H1 (cell line): ENCODE measurements at places on chromosomes 11 and 22.

DNA sequence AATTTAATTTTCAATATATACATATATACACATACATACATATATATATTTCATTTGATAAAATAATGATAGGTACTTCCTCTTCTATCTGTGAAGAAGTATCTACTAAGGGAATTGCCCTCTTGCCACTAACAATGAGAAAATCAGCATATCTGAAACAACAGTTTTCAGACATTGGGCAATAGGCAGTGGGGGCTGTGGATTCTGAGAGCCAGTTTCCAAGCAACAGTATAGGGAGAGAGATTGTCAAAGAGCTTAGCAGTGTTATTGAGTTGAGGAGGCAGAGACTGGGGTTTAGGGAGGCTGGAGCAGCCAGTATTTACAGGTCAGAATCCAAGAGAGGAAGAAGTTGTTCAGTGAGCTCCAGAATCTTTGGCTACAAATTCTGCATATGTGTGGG is 119.3 kb downstream of the ARFGAP2 start:
- no peak for DNase-seq
- H3K4me1 ChIP-seq: peaks cover 9% of the 10 kb centered on the region
- no peaks in the 10 kb centered on the region for H3K36me3 ChIP-seq
- H3K27ac ChIP-seq: no peak overlapping the region
- H3K27me3 ChIP-seq: no peaks in the 10 kb centered on the region

- H3K4me3 ChIP-seq: peak overlapping the region; percentile 86
- no peaks in the 10 kb centered on the region for H3K27me3 ChIP-seq
- peak; percentile 50 for DNase-seq
- H3K27ac ChIP-seq: peak overlapping the region; percentile 42; the same call in 1 of the 2 replicates
Observed at GRCh38 chr11:206526-207207, 532 bp downstream of the BET1L start.

DNA sequence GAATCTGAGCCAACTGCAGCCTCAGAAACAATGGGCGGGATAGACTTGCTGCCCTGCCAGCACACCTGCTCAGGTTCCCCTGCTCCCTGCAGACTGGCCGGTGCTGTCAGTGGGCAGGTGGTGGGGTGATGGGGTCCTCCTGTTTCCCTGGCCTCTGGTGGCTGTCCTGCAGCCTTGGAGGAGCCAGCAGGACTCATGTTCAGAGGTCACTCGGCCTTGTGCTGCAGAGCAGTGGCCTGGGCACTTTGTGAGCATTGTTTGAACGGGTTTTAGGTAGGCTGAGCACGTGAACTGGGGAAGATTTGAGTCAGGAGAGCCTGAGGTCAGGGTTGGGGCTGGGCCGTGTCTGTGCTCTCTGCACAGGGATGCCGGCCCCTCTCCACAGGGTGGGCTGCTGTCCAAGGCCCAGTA is 17.6 kb downstream of the PPIL2 start:
- DNase-seq: no peak
- peaks cover 2% of the 10 kb centered on the region; the same call in 1 of the 2 replicates for H3K36me3 ChIP-seq
- no peak overlapping the region for H3K4me3 ChIP-seq
- H3K4me1 ChIP-seq: no peaks in the 10 kb centered on the region
- H3K27ac ChIP-seq: no peak overlapping the region

DNA sequence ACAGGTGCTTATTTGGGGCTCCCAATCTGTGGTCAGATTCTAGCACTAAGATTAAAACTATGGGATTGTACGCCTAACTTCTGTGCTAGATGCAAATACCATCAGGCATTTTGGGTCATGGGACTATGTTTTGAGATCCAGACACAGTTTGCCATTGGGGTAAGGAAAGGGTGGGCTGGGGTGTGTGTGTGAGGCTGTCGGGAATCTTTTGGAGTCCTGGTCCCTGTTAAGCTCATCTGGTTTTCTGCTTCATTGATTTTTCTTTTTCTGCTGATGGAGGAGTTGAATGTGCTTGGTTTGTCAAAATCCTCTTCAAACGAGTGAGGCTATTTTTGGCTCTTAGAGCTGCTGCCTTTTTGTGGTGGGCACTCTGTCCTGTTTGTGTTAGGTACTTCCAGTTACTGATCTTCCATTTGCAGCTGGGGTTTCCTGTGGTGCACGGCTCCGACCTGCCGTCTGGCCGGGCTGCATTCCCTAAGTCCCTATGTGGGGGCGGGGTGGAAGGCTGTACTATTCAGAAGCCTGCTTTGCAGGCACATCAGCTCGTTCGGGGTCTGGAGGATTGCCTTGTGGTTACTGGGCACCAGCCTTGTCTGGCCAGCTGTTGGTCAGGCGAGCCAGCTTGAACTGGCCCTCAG is 2.9 kb downstream of the BCR start:
- H3K4me3 ChIP-seq: peak overlapping the region; percentile 65
- 0 out of 2 replicates have a peak, but pooled peaks cover 6% of the 10 kb centered on the region for H3K27me3 ChIP-seq
- peaks cover 42% of the 10 kb centered on the region for H3K4me1 ChIP-seq
- H3K36me3 ChIP-seq: no peaks in the 10 kb centered on the region

DNA sequence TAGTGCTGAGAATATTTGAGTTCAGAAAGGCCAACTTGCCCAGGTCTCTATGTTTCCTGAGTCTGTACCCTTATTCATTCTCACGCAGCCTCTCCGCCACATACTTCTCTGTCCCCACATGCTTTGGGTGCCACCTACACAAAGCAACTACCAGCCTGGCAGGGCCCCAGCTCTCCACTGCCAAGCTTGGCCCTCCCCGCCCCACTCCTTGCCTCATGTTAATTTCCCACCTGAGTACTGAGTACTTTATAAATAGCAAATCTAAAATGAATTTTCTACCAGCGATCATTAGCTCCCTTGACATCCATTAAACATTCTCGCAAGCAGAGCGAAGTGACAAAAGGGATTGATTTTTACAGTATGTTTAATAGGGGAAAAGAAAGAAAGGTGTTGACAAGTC is 20.8 kb downstream of the NTM start:
- no peaks in the 10 kb centered on the region; the same call in 1 of the 2 replicates for H3K4me1 ChIP-seq
- H3K27me3 ChIP-seq: no peaks in the 10 kb centered on the region
- no peak overlapping the region for H3K4me3 ChIP-seq

DNA sequence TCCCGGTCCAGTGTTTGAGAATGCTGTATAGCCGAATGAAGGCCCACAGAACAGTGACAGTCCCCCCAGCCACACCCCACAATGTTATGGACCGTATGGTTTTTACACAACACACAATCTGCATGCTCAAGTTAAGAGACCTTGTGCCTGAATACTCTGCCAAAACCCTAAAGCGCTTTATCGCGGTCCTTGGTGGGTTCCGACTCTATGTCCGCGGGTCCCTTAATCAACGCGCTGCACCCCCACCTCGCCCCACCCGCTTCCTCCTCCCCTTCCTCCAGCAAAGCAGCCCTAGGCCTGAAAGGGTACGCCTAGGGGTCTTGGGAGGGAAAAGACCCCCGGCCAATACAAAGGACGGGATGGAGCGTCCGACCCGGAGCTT is 442 bp downstream of the COPB1 start:
- no peaks in the 10 kb centered on the region for H3K27me3 ChIP-seq
- H3K4me1 ChIP-seq: no peaks in the 10 kb centered on the region
- H3K27ac ChIP-seq: 0 out of 2 replicates have a peak overlapping the region, but pooled peaks have one; percentile 6
- no peak for DNase-seq

DNA sequence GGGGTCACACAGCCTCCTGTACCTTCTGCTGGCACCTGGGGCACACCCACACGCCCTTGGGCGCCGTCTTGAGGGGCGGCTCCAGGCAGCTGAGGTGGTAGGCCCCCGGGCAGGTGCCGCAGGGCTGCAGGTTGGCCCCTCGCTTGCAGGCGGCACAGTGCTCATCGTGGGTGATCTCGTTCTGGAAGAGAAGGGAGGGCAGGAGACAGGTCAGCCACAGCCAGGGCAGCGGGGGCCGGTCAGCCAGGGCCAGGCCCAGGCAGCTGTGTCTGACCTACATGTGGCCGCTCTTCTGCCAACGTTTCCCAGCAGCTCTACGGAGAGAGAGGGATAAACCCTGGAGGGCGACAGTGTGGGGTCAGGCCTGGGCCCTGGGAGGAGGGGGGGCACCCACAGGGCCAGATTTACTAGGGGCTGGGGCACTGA is 121.9 kb downstream of the PHF21B start:
- no peak overlapping the region for H3K27ac ChIP-seq
- peaks cover 29% of the 10 kb centered on the region for H3K36me3 ChIP-seq
- H3K4me1 ChIP-seq: peaks cover 11% of the 10 kb centered on the region; the same call in 1 of the 2 replicates
- H3K27me3 ChIP-seq: no peaks in the 10 kb centered on the region
- DNase-seq: no peak
- no peak overlapping the region for H3K4me3 ChIP-seq

GRCh38 chr11:119618208-119618909 is 110.6 kb downstream of the NECTIN1 start:
- no peaks in the 10 kb centered on the region for H3K36me3 ChIP-seq
- H3K4me1 ChIP-seq: peaks cover 12% of the 10 kb centered on the region
- no peak for DNase-seq
- H3K27me3 ChIP-seq: no peaks in the 10 kb centered on the region
- no peak overlapping the region for H3K4me3 ChIP-seq

DNA sequence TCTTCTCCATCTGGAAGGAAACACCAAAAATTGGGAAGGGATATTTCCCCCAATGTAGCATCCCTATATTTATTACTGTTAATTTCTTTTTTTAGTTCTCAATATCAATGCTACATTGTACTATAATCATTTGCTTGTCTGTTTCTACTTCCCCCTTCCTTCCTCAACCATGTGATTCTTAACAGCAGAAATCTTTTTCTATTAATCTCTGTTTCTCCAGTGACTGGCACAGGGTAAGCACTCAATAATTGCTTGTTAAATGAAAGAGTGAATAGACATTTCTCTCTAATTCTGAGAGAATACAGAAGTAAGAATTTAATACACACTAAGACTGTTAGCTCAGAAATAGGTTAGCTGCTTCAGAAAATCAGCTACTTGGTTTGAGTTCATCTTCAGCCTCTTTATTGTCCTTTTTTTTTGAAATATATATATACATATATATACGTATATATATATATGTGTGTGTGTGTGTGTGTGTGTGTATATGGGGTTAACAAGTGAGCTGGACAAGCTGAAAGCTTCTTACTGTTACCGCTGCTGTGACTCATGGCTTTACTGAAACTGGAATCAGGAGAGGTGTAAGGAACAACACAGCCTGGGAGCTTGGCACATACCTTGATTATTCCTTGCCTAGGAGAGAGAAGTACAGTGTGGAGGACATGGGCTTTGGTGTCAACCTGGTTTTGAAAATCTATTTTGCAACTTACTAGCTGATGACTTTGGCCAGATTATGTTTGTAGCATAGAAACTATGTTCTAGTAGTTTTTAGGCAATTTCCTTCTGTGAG is 26.2 kb upstream of the PDE3B start:
- no peak for DNase-seq
- no peak overlapping the region for H3K27ac ChIP-seq
- H3K4me3 ChIP-seq: no peak overlapping the region

DNA sequence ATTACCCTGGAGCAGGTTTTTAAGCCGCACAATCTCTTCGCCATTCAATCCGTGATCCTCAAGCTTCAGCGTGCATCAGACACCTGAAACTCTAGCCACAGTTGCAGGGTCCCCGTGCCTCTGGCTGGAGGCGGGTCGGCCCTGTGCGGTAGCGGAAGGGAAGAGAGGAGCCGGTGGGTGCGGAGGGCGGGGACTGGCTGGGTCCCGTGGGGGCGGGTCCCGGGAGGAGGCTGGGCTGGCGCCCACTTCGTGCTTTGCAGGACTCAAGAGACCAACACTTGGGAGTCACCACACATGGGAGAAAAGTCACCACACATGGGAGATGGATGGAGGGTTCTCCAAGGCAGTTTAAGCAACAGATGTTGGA is 772 bp downstream of the C22orf15 start:
- no peak overlapping the region for H3K27ac ChIP-seq
- H3K36me3 ChIP-seq: no peaks in the 10 kb centered on the region
- H3K4me3 ChIP-seq: peak overlapping the region; percentile 48
- peaks cover 17% of the 10 kb centered on the region for H3K4me1 ChIP-seq
- H3K27me3 ChIP-seq: peaks cover 3% of the 10 kb centered on the region
